ENCODE measurements at places on chromosomes 12 and 14.

- DNase-seq = no peak
Observed at GRCh38 chr14:52910572-52910971, 40.3 kb downstream of the FERMT2 start.

DNA sequence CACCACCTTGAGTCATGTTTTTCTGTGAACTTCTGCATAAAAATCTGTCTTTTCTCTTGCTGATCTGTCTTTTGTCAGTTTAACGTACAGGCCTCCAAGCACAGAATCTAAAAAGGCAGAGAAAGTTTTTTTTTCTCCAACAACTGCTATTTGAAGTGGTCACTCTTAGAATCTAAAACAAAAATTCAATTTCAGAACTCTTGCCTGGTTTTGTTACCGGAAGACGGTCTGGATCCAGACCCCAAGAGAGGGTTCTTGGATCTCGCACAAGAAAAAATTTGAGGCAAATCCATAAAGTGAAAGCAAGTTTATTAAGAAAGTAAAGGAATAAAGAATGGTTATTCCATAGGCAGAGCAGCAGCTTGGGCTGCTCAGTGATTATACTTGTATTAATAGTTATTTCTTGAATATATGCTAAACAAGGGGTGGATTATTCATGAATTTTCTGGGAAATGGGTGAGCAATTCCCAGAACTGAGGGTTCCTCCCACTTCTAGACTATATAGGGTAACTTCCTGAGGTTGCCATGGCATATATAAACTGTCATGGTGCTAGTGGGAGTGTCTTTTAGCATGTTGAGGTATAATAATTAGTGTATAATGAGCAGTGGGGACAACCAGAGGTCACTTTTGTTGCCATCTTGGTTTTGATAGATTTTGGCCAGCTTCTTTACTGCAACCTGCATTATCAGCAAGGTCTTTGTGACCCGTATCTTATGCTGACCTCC is 150.0 kb upstream of the PLEKHA5 start:
- DNase-seq = no peak

- DNase-seq = no peak
Observed at GRCh38 chr12:95693689-95694088, 96.9 kb downstream of the NTN4 start.

DNA sequence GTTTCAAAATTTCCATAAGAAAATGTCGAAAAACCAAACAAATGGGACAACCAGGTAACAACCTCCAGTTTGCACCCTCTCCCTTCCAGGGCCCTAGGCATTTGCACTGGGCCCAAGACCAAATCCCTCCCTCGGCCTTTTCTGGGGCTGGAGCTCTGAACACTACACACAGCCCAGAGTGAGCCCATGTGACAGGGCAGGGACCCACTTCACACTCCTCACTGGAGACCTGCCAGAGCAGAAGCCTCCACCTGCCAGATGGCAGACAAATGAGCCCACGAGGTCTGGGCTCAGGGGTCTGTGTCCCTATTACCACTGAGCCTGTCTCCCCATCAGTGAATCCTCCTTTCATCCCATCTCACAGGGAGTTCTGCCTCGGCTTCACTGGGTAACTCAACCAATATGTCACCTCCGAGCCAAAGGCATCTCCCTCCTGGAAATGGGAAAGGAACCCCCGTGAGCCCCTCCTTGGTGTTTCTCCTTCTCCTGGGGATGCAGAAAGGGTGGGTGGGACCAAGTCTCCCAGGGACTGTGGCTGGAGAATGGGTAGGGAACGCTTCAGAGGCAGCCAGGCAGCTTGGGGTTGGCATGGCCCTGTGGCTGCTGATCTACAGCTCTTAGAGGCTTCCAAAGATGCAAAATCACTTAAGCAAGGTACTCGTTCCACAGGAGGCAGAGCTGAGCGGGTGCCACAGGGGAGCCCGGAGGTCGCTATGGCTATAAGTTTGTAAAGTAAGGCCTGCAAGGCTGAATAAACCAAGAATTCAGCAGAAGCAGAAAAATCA is 10.6 kb downstream of the VWF start:
- DNase-seq = no peak

- no peak for DNase-seq
Observed at GRCh38 chr14:94158239-94158883, 15.8 kb upstream of the PPP4R4 start.

DNA sequence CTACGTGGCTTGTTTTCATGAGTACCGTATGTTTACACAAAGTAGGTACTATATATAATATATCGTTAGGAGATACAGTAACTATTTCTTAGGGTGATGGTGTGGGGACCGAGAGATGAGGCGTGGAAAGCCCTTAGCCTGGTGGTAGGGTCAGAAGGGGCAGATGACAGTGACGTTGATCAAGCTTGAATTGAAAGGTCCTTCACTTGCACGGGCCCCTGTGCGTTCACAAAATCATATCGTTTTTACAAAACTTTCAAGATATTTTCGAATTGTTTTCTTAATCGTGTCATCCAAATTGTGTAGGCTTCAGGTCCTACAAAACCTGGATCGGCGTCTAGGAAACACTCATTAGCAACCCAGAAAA is 881 bp upstream of the SOS2 start:
- DNase-seq = no peak

DNA sequence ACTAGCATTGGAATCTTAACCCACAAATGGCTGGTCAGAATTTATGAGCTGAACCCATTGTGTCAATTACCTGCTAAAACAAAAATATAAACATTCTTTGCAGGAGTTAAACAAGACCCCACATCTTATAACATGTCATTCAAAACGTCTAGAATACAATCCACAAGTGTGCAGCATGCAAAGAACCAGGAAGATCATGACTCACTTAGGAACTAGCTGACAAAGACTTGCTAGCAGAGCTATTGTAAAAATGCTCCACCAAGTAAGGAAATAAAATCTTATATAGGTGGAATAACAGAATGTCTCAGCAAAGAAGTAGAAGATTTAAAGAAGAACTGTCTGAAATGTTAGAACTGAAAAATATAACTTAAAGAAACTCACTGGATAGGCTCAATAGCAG is 26.5 kb upstream of the POC1B start:
- no peak for DNase-seq

- DNase-seq = no peak
Observed at GRCh38 chr14:75566321-75566720, 12.1 kb upstream of the FLVCR2 start.

DNA sequence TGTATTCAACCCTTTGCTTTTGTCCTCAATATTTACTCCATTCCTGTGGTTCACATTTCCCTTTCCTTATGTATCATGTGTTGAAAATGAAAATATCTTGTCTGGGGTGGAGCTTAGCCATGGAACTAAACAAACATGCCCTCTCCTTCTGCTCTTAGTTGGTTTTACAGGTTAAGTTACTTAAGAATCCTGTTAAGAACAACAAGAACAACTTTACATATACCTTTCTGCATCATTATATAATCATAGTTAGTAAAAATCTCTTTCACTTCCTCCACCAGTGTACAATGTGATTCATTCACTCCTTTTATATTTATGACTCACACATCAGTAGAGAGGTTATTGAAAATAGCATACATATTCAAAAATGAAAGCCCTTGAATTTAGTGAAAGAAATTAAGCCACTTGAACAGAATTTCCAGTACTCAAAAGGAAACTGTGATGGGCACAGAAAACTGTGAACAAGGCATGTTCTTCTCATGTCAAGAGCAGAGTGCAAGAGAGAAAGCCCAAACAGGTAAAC is 307.7 kb downstream of the CCDC91 start:
- no peak for DNase-seq

- DNase-seq = no peak
Observed at GRCh38 chr14:101961011-101961721, 3.2 kb upstream of the DYNC1H1 start.

DNA sequence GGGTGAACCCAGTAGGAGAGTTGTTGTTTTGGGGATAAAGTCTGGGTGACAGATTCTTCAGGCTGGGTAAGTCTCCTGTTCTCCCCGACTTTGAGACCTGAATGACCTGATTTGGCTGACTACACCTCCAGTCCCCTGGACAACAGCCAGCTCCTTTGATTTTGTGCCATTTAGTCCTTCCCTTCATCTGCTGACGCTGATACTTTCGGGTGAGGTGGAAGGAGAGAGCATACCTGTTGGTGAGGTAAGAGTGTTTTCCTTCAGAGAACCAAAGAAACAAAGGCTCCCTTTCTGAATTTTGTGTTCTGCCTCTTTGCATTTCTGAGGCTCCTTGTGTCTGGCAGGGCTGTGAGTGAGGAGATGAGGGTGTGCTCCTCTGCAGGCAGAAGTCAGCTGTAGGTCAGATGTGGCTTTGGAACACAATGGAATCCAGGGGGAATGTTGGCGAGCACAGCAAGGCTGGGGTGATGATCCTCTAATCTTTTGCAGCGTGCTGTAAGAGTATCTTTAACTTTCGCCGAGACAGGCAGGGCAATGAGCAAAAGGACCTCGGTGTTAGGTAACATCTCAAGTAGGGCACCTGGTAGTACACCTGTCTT is 12.1 kb downstream of the ETV6 start:
- no peak for DNase-seq

DNA sequence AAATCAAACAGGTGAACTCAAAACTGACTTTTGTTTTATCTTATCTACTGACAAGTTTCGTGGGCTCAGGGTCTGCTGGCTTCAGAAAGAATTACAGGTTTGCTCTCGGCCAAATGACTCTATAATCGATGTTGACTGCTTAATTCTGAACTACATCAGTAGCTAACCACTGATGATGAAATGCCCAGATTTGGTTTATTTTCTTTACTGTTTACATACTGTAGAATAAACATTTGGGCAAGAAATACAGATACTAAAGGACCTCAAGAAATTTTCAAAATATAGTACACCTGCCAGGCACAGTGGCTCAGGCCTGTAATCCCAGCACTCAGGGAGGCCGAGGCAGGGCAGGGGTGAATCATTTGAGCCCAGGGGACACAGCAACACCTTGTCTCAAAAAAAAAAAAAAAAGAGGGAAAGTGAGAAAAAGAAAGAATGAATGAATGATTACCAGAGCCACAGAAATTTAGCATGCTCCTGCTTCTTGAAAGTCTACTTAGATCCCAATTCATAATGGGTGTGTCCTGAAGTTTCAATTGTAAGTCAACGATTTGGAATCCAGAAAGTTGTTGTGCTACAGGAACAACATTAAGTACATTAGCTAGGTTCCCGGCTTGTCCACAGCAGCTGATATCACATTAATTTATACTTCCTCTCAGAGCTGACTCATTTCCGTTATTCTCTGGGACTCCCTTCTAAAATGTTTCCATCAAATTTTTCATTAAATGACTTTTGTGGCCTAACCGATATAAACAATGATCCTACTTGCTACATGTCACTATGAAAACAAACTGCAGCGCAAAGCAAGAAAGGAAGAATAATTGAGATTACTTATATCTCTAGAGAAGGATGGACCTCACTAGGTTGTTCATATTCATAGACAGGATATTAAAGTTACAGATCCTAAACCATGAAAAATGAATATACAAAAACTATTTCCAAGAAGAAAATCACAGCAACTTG is 134.3 kb downstream of the MED13L start:
- DNase-seq = no peak

DNA sequence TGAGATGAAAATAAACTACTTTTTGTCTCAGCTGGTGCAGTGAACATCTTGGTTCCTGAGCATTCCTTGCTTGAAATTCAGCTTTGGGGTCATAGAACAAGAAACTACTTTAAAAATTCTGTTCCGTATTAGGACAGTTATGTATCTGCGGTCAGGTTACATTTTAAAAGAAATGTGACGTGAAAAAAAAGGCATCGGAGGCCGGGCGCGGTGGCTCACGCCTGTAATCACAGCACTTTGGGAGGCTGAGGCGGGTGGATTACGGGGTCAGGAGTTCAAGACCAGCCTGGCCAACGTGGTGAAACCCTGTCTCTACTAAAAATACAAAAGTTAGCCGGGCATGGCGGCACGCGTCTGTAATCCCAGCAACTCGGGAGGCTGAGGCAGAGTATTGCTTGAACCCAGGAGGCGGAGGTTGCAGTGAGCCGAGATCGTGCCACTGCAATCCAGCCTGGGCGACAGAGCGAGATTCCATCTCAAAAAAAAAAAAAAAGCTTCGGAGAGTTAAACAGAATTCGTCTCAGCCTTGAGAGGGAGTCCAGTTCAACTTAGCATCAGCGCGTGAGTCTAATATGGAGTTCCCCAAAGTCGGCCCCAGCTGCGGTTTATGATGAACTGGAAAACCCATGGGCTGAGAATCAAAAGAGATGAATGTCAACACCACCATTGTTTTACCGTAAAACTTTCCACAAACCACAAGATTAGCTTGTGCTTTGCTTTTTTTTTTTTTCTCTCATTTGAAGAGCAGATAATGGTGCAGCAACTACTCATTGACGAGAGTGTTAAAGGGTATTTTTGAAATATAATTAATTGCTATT is 2.1 kb upstream of the SLC2A13 start:
- DNase-seq = no peak

GRCh38 chr12:104865080-104865479 is 93.0 kb downstream of the SLC41A2 start:
- no peak for DNase-seq

DNA sequence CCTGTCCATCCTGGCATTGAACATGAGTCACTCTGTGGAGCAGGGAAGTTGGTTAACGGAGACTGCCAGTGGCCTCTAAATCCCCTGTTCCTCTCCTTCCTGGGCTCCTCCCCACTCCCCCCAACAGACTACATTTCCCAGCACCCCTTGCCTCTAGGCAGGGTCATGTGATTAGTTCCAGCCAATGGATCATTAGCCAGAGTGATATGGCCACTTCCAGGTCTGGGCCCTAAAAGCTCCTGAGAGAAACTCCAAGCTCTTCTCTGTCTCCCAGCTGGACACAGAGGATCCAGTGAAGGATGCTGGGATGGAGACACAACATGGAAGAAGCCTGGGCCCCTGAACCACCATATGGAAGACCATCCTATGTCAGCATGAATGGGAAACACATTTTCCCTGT is 54.4 kb upstream of the RFLNA start:
- no peak for DNase-seq

- no peak for DNase-seq
Observed at GRCh38 chr14:58797010-58797429, 159.3 kb downstream of the DACT1 start.

- DNase-seq = no peak
Observed at GRCh38 chr12:113827539-113828114, 138.5 kb downstream of the RBM19 start.

- DNase-seq = no peak
Observed at GRCh38 chr14:35161231-35161630, 38.9 kb downstream of the PRORP start.

DNA sequence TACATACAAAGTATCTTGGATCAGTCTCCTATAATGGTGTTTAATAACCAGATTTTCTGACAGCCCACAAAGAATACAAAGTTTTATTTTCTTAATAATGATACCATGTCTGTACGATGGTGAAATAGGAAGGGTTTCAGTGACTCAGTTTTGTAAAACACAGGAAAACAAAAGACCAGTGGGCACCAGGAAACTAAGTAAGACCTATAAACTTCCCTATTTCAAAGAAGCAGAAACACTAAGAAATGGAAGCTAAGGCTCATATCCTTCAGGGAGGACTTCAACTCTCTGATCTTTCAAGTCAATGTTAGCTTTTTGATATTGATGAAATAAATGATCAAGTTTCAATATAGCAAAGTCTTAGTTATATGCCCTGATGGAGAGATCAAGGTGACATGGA is 196.0 kb downstream of the DUSP6 start:
- no peak for DNase-seq

DNA sequence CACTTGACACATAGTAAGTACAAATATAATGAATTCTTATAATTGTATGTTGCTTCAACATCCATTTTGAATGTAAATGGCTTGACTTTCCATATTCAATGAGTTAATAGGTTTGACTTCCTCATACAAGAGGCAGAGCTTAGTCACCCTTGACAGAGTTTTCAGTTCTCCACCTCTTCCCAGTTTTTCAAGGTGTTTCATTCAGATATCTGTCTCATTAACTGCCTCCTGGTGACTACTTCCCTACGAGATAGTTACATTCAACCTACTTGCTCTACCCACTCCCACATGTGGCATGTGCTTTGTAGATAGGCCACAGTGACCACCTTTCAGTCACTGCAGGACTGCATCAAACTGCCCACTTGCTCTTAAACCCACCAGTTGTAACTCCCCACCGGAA is 60.0 kb downstream of the MYF5 start:
- DNase-seq = no peak
